ENCODE measurements at places on chromosomes 3 and 15. TPM values are rescaled to one million over a fixed set of nuclear protein-coding genes. Genes with fewer than 3 reads are reported as not detected.

GRCh38 chr3:185822221-185823000 lies 2.4 kb downstream of the IGF2BP2 start:
- DNase-seq: peak; percentile 26

GRCh38 chr3:128392021-128392420 lies 74.7 kb downstream of the DNAJB8 start:
- DNase-seq: no peak

GRCh38 chr3:172522871-172523818 lies at the start of gene TNFSF10:
TNFSF10 (minus strand) TSS chr3:172523430; CDS start chr3:172523384, 46 bp downstream.
- peak; percentile 66 for DNase-seq

NMD3 gene
- 36.2 TPM for polyA plus RNA-seq

- no peak for DNase-seq
Measured at GRCh38 chr3:99764377-99764776, 53.3 kb upstream of the CMSS1 start.

All from muscle of leg (tissue), 16 donors.